CD4-positive, CD25-positive, alpha-beta regulatory T cell (primary cell): ENCODE measurements at places on chromosomes 1 and 21. TPM values are rescaled to one million over a fixed set of nuclear protein-coding genes. Genes with fewer than 3 reads are reported as not detected.

DNA sequence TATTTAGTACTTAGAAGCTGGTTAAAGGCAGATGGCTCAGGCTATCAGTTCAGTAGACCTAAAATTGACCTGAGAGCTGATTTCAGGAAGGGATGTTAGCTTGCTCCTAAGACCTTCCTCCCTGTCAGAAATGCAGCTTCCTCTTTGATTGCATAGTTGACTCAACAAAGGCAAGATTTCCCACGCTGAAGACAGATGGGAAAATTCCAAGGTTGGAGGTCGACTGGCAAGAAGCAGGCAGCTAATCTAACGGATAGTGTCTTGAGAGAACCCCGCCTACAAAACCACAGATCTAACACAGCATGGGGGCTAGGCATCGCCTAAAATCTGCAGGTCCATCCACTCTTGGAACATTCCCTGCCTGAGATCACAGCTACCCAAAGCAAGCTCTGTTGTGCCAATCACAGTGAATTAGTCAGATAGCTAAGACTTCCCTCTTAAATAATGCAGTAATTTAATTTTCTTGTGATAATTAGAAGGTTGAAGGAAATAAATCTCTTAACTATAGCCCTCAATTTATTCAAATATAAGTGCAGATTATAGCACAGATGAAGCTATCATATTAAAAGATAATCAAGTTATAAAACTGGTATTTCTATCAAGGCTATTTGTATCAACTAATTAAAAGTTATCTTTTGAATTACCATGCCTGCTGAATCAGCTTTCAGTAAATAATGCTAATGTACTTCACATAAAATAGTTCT is 357.8 kb upstream of the SGIP1 start:
- no peak for DNase-seq
- no peak overlapping the region for H3K27ac ChIP-seq
- H3K27me3 ChIP-seq = no peaks in the 10 kb centered on the region
- H3K4me3 ChIP-seq = no peak overlapping the region
- H3K4me1 ChIP-seq = no peaks in the 10 kb centered on the region
- H3K36me3 ChIP-seq = no peaks in the 10 kb centered on the region

DNA sequence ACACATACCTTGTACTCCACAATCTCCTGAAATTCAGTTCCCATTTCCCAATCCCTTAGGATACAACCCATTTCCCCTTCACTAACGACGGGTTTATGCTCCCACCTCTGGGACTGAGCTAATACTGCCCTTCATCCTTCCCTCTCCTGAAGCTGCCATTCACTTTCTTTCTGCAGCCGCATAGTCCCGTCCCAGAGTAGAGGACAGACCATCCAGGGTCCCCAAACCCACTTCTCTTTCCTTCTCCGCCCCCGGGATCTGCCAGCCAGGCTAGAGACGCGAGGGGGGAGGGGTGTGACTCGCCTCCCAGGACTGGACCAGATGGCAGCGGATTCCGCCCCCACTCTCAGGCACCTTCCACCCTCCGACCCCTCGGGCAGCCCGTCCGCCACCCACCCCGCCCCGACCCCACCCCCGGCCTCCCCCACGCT is 679 bp downstream of the ABL2 start:
- peaks cover 20% of the 10 kb centered on the region for H3K4me1 ChIP-seq
- no peaks in the 10 kb centered on the region for H3K27me3 ChIP-seq
- peak overlapping the region; percentile 90 for H3K4me3 ChIP-seq
- peak; percentile 4 for DNase-seq
- no peaks in the 10 kb centered on the region for H3K36me3 ChIP-seq

- no peaks in the 10 kb centered on the region for H3K27me3 ChIP-seq
- H3K27ac ChIP-seq = no peak overlapping the region
- peaks cover 15% of the 10 kb centered on the region for H3K4me1 ChIP-seq
- H3K36me3 ChIP-seq = peaks cover 8% of the 10 kb centered on the region
- DNase-seq = no peak
Measured at GRCh38 chr1:89622895-89623294, 10.0 kb upstream of the LRRC8C start.

GRCh38 chr1:68221980-68222373 is 10.3 kb downstream of the WLS start:
- H3K4me3 ChIP-seq = no peak overlapping the region
- no peaks in the 10 kb centered on the region for H3K36me3 ChIP-seq

GRCh38 chr1:163307479-163308171 is 14.1 kb upstream of the NUF2 start:
- H3K4me3 ChIP-seq = no peak overlapping the region
- DNase-seq = no peak
- peaks cover 5% of the 10 kb centered on the region for H3K36me3 ChIP-seq
- H3K27ac ChIP-seq = no peak overlapping the region
- no peaks in the 10 kb centered on the region for H3K27me3 ChIP-seq

DNA sequence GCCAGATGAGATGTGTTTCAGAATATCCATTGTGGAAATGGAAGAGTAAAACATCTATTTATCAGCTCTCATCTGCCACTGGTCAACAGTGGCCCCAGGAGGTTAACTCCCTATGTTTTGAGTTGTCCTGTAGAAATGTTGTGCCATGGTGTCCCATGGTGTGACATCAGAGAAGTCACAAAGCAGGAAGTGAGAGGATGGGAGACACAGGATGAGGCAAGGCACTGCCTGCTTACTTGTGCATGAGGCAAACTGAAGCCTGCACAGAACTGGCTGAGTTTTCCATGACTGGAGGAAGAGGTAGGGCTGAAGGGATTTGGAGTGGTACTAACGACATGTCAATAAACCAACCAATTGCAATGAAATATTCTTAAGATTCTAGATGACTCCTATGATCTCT is 131.5 kb upstream of the ZNF644 start:
- H3K27ac ChIP-seq = no peak overlapping the region
- H3K4me3 ChIP-seq = no peak overlapping the region
- peaks cover 7% of the 10 kb centered on the region for H3K27me3 ChIP-seq
- no peaks in the 10 kb centered on the region for H3K4me1 ChIP-seq
- DNase-seq = no peak

Gene FAM110D
- not detected for total RNA-seq

Gene GFI1
- 3.0 TPM for total RNA-seq

Gene FCRL6
- total RNA-seq = not detected

Gene SPAG17
- not detected for total RNA-seq

Gene TCHH
- total RNA-seq = not detected
